Smooth muscle cell of trachea (primary cell): ENCODE measurements at places on chromosomes 4 and X. TPM values are rescaled to one million over a fixed set of nuclear protein-coding genes. Genes with fewer than 3 reads are reported as not detected.

Gene STEEP1
- 31.9 and 48.1 TPM in 2 replicates for total RNA-seq

Gene ZAR1
- total RNA-seq, result not detected in 2 replicates

Gene HSFX3
- not detected in 2 replicates for total RNA-seq

Gene SLC9B2
- 14.1 and 15.2 TPM in 2 replicates for total RNA-seq

Gene NPFFR2
- total RNA-seq, result under 0.01 TPM in 1 of 2 replicates, not detected in the other

Gene RXFP1
- 0.73 and 0.83 TPM in 2 replicates for total RNA-seq

Gene L1CAM
- 1.2 and 1.6 TPM in 2 replicates for total RNA-seq

Gene DCAF8L2
- under 0.01 TPM in 1 of 2 replicates, not detected in the other for total RNA-seq

Gene IL2RG
- total RNA-seq, result not detected in 2 replicates

Gene TAF7L
- 0.50 and 0.58 TPM in 2 replicates for total RNA-seq

Gene PCDH19
- total RNA-seq, result under 0.01 TPM in 2 replicates

Gene ATP2B3
- total RNA-seq, result under 0.01 TPM in 1 of 2 replicates, not detected in the other

Gene ADH7
- total RNA-seq, result 0.83 and 2.0 TPM in 2 replicates

Gene PRAF2
- total RNA-seq, result 14.6 and 15.3 TPM in 2 replicates

Gene ATP8A1
- 1.3 and 7.0 TPM in 2 replicates for total RNA-seq

Gene PPARGC1A
- total RNA-seq, result 1.5 and 1.7 TPM in 2 replicates

Gene KLF3
- 16.2 and 24.1 TPM in 2 replicates for total RNA-seq

Gene ANTXR2
- 112 and 133 TPM in 2 replicates for total RNA-seq

Gene BRS3
- total RNA-seq, result not detected in 2 replicates

Gene MTTP
- total RNA-seq, result 0.15 and 0.50 TPM in 2 replicates

Gene TMPRSS11E
- total RNA-seq, result not detected in 2 replicates

Gene ATOH1
- not detected in 2 replicates for total RNA-seq

Gene BCLAF3
- 5.5 and 8.0 TPM in 2 replicates for total RNA-seq

Gene CCDC110
- total RNA-seq, result 2.5 and 3.0 TPM in 2 replicates

Gene GABRE
- total RNA-seq, result 1.3 and 11.7 TPM in 2 replicates

Gene HTN1
- not detected in 2 replicates for total RNA-seq

Gene TMEM156
- 0.15 TPM in 1 of 2 replicates, not detected in the other for total RNA-seq

Gene MCUB
- total RNA-seq, result 21.2 and 40.9 TPM in 2 replicates

Gene DAPP1
- not detected in 2 replicates for total RNA-seq
